Activated CD8-positive, alpha-beta memory T cell treated with anti-CD3 and anti-CD28 coated beads for 1 hour (primary cell): ENCODE measurements at places on chromosomes 16 and 17.

DNA sequence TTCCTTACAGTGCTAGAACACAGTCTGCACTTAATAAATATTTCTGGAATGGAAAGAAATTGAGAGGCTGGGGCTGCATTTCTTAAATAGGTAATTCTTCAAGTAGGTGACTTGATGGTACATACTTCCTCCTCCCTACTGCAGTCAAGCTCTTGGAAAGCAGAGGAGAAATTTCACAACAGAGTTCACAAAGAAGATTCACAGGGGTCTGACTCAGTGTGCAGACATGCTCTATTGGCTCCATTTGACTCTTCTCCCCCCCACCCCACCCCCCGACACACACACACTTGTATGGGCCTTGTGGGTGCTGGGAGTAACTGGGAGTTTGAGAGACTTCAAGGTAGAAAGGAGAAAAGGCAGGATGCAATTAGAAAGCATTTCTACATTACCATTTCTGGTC is 6.2 kb upstream of the MYOCD start:
- DNase-seq: no peak

DNA sequence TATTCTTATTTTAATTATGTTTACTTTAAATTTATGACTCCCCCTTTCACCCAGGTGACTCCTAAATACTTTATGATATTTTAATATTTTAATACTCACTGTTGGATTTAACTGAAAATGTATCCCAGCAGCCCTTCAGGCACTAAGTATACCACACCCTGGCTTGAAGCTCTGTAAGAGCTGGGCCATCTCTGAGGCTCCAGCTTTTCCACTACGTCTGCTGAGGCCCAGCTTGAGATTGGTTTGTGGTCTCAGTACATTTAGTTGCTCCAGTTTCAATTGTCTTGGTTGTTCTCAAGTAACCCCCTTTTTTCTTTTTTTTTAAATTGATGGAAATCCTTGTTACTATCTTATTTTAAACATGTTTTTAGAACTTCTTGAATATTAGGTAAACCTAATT is 27.0 kb upstream of the CAPNS2 start:
- no peak for DNase-seq

- no peak for DNase-seq
Observed at GRCh38 chr16:57887711-57888110, 83.2 kb downstream of the CNGB1 start.

GRCh38 chr17:77444984-77445759 is 304.4 kb downstream of the SEC14L1 start:
- peak; percentile 59 for DNase-seq

DNA sequence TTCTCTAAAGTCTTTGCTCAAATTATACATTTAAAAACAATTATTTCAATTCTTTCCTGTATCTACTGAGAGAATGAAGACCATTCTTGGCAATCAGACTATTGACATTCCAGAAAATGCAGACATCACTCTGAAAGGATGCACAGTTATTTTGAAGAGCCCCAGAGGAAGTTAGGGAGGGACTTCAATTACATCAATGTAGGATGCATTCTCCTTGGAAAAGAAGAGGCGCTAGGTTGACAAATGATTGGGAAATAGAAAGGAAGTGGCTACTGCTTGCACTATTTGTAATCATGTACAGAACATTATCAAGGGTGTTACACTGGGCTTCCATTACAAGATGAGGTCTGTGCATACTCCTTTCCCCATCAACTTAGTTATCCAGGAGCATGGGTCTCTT is 74.3 kb downstream of the SSH2 start:
- no peak for DNase-seq

DNA sequence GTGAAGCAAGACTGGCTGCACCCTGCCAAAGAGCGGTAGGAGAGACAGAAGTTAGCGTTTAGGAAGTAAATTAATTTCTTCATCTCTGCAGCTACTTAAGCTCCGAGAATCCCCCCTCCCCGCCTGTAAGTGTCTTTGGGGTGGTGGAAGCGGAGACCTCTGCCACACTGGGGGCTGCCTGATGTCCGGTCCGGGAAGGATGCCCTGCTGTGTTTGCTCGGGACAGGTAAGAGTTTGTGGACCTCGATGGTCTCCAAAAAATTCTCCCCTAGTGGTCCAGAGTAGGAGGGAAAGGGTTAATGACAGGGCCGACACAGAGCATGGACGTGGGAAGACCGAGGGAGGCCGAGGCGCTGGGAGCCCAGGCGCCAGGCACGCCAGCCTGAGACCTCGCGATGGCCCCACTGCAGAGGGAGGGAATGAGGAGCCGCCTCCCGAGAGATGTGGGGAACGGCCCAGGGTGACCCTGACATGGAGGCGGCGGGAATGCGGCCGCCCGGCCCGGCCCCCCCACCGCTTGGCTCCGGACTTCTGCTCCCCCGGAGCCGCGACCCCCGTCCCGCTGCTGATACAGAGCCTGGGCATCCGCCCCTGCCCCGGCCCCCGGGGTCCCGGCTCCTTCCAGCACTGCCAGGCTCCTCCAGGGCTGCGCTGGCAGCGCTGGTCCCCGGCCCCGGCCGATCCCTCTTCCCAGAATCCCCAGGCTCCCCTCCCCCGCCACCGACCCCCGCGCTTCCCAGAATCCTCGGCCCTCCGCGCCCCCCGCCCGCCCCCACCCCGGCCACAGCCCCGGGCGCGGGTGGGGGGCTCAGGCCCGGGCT is 680 bp downstream of the ZNF629 start:
- DNase-seq: no peak

GRCh38 chr17:9350080-9350479 is 225.5 kb downstream of the STX8 start:
- no peak for DNase-seq

GRCh38 chr17:81140018-81140417 is 25.3 kb upstream of the PVALEF start:
- no peak for DNase-seq

DNA sequence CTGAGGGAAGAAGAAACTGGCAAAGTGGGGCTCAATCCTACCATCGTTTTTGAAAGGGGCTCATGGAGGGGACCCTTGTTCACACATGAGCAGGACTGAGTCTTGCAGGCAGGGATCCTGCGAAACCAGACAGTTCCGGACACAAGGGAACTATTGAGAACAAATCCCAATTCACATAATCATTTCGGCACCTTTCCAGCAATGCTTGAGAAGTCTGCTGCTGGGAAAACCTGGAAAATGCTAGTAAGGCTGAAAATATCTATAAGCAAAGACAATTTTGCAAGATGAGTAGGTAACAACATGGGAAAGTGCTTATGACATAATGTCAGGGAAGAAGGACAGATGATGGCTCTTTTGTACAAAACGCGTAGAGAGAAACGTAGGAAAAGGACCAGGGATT is 52.1 kb upstream of the BPTF start:
- no peak for DNase-seq
